ENCODE measurements at places on chromosomes 12 and 14. TPM values are rescaled to one million over a fixed set of nuclear protein-coding genes. Genes with fewer than 3 reads are reported as not detected.
A peak's percentile ranks its signal among the peaks of the same experiment; 100 is the strongest.

DNA sequence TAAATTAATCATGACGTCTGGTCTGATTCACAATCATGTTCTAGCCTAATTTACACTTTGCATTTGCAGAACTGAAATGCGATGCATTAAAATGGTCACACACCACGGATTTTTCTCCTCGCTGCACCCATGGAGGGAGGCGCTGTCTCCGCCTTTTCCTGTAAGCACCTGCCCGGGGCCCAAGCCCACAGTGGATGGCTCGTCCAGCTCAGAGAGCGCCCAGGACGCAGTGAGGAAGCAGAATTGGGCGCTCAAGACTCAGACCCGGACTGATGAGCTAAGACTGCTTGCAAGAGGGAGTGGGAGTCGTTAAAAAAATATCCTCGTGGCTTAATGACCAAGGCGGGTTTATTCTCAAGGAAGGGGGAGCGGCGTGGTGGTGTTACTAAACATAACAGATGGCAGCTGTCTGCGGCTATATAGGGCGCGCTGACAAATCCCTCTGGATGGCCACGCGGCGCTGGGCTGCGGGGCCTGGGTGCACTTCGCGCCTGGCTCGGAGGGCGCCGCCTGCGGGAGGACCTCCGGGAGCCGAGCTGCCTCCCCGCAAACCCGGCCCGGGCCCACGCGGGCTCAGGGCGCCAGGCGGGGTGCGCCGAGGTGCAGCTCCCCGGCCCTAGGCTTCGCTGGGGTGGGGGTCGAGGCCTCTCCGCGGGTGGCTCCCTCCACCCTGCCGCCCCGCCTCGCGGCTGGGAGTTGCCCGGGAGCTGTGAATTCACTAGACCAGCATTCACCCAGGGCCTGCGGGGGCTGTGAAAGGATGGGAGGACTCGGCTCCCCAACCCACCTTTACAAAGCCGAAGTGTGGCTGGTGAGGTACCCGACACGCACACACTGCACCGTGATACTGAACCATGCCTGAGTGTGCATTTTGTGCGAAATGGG is 78.7 kb downstream of the PPM1A start:
- peak; percentile 17 for DNase-seq

GRCh38 chr12:82504409-82504808 is 146.1 kb downstream of the METTL25 start:
- DNase-seq: peak; percentile 3

- DNase-seq: no peak
Measured at GRCh38 chr14:35573911-35574310, 39.9 kb downstream of the INSM2 start.

DNA sequence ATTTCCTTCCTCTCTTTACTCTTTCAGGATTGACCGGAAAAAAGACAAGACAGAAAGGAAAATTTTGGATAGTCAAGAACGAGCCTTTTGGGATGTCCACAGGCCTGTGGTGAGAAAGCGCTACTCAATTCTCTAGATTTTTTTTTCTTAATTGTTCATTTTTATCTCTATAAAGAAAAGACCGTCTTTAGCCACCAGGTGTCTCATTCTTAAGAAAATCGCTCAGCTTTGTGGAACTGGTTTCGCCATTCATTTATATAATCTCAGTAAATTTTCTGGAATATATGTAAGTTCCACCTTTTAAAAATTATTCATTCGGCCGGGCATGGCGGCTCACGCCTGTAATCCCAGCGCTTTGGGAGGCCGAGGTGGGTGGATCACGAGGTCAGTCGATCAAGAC is 421.1 kb downstream of the DPF3 start:
- no peak for DNase-seq

DNA sequence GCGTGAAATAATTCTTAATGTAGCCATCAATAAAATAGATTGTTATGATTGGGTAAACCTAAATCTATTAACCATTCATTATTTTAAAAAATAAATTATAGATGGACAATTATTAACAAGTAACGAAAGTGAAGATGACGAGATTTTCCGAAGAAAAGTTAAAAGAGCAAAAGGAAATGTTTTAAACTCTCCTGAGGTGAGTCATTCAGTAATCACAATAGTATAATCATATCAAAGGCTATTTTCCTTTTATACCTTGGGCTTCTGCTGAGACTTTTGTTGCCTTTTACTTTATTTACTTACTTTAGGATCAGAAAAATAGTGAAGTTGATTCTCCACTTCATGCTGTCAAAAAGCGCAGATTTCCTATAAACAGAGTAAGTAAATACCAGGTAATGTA is 45.6 kb downstream of the FANCM start:
- DNase-seq: no peak

DNA sequence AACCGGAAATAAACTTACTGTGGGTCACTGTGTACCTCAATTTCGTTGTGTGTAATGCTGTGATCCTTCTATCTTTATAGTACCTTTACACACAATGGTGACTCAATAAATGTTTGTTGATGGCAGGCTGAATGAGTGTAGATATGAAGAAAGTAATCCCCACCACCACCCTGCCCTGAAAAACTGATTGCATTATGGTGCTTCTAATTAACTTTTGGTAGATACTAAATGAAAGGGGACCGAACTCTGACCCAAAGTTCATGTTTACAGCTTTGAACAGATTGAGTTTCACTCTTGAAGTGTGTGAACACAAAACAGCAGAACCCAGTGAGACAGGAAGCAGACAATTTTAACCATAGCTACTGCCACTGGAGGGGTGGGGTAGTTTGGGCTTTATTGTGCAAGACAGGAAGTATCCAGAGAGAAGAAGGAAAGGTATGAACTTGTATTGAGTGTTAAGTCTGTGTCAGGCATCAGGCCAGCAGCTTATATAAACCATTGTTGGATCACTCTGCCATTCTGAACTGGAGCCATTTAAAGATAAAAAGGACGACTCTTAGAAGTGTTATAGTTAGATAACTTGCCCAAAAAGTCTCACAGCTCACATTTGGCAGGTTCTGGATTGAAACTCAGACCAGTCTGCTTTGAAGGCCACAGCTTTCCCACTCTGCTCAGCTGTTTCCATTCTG is 197.0 kb upstream of the AMIGO2 start:
- DNase-seq: no peak

GRCh38 chr14:56461276-56462275 is 118.0 kb upstream of the TMEM260 start:
- DNase-seq: no peak

Gene SERPINA10
- total RNA-seq: not detected

Measured in cardiac muscle cell (in vitro differentiated cells and primary cell).